Cortex of kidney (tissue), 1 donor: ENCODE measurements at places on chromosomes 12 and 14.

GRCh38 chr12:44875417-44875953, 630 bp downstream of the NELL2 start:
- no peak for DNase-seq

DNA sequence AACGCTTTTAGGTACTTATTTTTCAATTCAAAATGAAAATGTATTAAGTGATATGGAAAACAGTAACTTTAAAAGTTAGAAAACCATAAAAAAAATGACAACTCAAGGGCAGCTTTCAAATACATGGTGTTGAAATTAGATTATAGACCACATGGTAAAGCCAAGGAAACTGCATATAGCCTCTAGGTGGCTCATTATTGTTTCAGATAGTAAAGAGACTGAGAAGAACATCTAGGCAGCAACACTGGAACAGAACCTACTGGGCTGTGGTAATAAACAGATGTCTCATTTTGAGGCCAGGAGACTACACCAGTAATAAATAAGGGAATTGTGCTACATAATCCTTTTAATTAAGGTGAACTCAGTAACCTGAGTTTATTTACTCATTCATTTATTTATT, 13.0 kb downstream of the FBXO33 start:
- DNase-seq: no peak

GRCh38 chr12:12561371-12562015, 1.2 kb downstream of the DUSP16 start:
- DNase-seq: no peak

DNA sequence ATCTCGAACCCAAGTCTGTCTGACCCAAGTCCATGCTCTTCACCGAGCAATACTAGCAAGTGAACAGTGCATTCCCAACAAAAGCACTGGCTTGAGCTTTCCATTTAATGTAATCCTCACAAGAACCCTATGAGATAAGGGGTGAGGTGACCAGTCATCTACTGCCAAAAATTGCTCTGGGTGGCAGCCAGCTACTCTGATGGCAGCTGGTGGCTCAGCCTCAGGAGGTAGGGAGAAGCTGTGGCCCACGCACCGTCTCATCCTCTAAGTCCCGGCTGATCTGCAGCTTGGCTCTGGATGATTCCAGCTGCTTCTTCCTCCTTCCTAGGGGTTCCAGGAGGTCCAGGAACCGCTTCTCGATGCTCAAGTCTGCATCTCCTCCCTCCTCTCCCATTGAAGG, 75.2 kb downstream of the PLEKHG3 start:
- no peak for DNase-seq

DNA sequence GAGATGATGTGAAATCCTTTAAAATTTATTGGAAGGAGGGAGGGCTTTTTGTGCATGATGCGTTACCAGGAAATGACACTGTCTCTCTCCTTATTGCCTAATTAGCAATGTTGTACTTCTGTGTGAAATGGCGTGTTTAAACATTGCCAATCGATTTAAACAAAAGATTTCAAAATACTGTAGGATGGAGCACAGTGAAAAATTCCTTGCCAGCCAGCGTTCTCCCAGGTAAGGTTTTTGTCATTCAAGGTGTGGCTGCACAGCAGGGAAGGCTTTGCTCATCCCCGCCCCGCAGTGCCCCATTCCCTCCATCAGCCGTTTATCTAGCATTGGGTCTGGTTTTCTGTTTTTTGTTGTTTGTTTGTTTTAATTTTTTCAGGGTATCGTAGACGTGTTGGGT, 137.3 kb downstream of the CACNA1C start:
- no peak for DNase-seq

DNA sequence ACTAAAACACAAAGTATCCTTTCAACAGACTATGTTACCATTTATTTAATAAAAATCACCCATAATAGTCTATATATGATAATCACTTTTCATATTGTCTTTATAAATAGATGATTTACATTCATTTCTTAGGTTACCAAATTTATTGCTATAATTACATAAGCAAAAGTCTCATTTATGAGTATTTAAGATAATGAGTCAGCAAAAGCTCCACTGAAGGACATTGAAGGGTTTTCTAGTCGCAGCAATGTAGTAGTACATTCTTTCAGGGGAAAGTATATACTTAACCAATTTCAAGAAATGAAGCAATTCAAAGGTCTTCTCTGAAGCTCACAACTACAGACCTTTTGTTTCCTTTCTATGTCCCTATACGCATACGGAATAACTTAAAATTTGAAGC, 110.9 kb downstream of the NOVA1 start:
- DNase-seq: no peak

DNA sequence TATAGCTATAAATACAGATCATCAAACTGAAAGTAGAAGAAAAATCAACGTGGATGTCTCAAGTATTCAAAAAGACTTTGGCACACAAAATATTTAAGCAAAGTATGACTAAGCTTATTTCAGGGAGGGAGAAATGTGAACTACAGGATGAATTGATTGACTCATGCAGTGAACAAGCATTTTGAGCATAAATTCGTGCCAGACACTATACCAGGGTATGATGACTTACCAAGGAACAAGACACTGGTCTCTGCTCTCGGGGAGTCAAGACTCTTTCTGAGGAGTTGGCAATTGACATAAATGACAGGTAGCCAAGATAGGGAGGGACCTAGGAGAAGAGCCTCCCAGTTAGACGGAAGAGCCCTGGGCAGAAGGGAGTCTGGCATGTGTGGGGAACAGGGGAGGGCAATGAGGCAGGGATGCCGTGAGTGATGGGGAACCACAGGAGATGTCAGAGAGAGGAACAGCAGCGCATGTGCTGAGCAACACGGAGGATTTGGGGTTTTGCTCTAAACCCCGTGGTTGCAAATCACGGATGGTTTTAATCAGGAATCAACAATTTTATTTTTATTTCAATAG, 115.2 kb downstream of the TMEM132D start:
- no peak for DNase-seq

- no peak for DNase-seq
Measured at GRCh38 chr14:105491366-105491973, 424 bp downstream of the TEDC1 start.

GRCh38 chr14:106586098-106586704, 1059.8 kb downstream of the TMEM121 start:
- DNase-seq: no peak

GRCh38 chr12:93734784-93735183, 57.6 kb downstream of the CRADD start:
- no peak for DNase-seq

- DNase-seq: no peak
Measured at GRCh38 chr12:43099691-43100163, 452.3 kb downstream of the ADAMTS20 start.

- DNase-seq: no peak
Measured at GRCh38 chr14:58243790-58244555, 670 bp upstream of the PSMA3 start.

DNA sequence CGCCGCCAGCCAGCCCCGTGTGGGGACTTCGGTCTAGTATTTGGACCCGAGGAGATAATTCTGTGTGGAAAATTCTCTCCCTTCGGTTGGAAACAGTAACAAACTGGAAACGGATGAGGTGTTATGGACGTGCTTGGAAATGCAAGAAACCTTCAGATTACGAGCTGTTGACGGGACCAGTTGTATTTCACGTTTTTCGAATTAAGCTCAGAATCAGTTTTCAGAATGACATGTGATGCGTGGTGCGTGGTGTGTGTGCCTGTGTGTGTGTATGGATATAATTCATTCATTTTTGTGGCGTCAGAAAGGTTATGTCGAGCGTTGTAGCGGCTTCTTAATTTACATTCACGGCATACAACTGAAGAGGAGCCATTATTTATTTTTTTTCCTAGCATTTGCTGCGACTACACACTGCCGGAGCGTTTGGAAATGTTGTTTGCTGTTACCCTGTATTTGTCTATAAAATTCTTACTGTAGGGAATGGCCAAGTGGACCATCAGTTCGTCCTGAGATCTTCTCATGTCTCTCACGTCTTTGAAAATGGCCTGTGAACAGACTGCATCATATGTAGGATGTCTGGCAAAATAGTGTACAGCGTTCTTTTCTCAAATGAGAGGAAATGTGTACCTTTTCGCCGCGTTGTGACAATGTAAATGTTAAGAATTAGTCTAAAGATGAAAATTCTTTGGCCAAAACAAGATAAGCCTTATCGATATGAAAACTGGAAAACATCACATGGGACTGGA, 1.3 kb downstream of the TRAF3 start:
- DNase-seq: no peak

- DNase-seq: no peak
Measured at GRCh38 chr14:24240110-24240918, 2.1 kb downstream of the TINF2 start.

- DNase-seq: no peak
Measured at GRCh38 chr14:24343795-24344660, 4.2 kb upstream of the RIPK3 start.

GRCh38 chr12:77152623-77153193, 87.3 kb upstream of the E2F7 start:
- no peak for DNase-seq

GRCh38 chr12:67068204-67068731, 200.9 kb upstream of the CAND1 start:
- DNase-seq: no peak

- DNase-seq: no peak
Measured at GRCh38 chr12:23921099-23921856, 28.2 kb downstream of the SOX5 start.

DNA sequence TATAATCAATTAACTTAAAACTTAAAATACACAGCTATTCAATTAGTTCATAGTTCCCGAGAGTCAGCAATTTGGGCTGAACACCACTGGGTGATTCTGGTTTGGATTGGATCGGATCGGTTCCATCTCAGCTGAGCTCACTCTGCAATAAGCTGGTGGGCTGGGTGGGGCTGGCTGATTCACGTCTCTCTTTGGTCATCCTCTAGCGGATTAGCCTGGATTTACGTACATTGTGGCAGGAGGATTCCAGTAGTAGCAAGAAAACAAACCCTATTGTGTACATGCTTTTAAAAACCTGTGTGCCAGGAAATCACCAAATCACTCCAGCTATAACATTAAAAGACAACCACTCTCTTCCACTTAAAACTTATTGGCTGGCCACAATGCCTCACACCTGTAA, 3.2 kb upstream of the CLEC4C start:
- DNase-seq: no peak

- DNase-seq: no peak
Measured at GRCh38 chr12:54053751-54054741, at the start of gene HOXC4. Gene HOXC4, plus strand, starts transcription at chr12:54053835. Its CDS starts 88 bp downstream, at chr12:54053923.

DNA sequence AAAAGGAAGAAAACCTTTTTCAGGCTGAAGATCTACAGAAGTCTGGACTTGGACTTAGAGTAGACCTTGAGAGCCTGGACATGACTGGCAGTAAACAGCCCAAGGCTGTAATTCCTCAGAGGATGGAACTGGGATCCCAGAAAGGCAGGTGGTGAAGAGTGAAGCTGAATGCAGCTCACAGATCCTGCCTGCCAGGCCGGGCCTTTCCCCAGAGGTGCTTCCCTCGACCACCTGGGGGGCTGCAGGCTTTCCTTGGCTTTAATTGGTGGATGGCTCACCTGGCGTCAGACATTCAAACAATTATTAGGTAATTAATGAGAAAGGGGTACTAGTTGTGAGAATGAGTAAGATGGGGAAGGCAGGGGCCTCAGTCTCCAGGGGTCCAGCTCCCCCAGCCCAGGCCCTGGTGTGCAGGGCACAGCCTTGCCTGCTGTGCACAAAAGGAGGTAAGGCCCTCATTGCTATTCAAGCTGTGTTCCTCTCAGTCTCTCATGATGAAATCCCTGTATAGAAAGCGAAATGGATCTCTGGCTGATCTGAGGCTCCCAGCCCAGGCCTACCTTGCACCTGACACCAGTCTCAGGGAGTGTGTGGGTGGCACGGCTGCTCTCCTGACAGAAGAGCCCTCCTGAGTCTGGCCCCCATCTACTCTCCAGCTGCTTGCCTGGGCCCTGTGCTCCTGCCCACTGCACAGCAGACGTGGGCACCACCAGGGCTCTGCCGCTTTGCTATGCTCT, 63.0 kb upstream of the TCL1A start:
- no peak for DNase-seq

DNA sequence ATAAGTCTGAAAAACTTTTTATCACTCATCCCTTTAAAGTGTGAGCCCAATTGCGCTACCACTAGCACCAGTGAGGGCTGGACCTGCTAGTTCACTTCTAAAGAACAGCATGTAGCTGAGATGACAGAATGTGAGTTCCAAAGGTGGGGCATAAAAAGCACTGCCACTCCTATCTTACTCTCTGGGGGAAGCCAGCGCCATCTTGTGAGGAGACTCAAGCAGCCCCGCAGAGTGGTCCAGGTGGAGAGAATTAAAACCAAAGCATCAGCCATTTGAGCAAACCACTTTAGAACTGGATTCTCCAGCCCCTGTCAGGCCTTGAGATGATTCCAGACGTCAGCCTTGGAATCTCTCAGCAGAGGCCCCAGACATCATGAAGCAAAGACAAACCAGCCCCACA, 39.9 kb downstream of the TMEM132D start:
- DNase-seq: no peak

GRCh38 chr14:26621807-26622560, 24.2 kb upstream of the NOVA1 start:
- no peak for DNase-seq

DNA sequence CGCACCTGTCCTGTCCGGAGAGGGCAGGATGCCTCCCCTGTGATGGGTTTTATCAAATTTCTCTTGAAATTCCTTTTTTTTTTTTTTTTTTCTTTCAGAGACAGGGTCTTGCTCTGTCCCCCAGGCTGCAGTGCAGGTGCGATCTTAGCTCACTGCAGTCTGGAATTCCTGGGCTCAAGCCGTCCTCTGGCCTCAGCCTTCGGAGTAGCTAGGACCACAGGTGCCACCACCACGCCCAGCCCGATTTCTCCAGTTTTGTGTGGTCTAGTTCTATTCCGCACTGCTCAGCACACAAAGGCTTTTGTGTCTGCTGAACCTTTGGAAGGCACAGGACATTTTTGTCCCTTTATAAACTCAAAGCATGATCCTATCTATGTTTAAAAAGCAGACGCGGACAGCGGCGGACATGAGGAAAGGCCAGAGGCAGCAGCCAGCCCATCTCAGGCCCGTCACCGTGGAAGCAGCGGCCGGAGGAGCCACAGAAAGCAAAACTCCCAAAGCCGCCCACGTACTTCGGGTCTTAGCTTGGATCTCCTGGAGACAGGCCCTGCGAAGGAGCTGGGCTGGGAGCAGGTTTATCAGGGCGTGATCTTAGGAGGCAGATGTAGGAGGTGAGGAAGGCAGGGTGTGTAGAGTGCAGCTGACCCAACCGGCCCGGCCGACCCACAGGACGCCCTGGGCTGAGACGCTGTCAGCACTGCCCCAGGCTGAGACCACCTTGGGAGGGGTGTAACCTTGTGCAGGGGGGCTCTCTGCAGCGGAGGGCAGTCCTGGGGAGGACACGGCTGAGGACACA, 30.9 kb upstream of the FBRSL1 start:
- DNase-seq: no peak

- DNase-seq: no peak
Measured at GRCh38 chr12:24808651-24809050, 140.2 kb downstream of the BCAT1 start.

- DNase-seq: no peak
Measured at GRCh38 chr12:130966443-130967030, 12.8 kb downstream of the ADGRD1 start.

DNA sequence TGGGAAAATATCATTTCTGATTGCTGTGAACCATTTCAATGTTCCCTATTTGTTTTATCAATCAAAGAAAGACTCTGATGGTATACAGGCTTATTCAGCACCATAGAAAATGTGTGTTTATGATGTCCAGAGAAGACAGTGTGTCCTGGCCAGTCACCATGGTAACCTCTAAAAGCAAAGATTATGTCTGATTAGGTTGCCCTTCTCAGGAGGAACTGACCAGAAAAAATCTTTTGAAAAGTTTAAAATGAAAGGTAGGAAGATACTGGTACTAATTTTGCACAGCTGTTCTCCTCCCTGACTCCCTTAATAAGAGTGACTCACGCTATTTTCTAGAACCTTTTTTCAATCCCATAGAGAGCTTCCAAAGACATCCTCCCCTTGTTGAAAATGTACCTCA, 391.8 kb upstream of the DCN start:
- DNase-seq: no peak
